Pulmonary artery endothelial cell (primary cell): ENCODE measurements at places on chromosomes 7 and 10. TPM values are rescaled to one million over a fixed set of nuclear protein-coding genes. Genes with fewer than 3 reads are reported as not detected.

The GOLGA7B gene
- total RNA-seq = under 0.01 TPM in 1 of 2 replicates, not detected in the other

The PLA2G12B gene
- not detected in 2 replicates for total RNA-seq

The HTR5A gene
- not detected in 2 replicates for total RNA-seq

The EPO gene
- not detected in 2 replicates for total RNA-seq

The AKR1C8 gene
- not detected in 2 replicates for total RNA-seq

The CHCHD1 gene
- 30.9 and 31.3 TPM in 2 replicates for total RNA-seq

The RSPH10B2 gene
- 0.13 TPM in 1 of 2 replicates, not detected in the other for total RNA-seq
